ENCODE measurements at places on chromosomes 5 and 9.

DNA sequence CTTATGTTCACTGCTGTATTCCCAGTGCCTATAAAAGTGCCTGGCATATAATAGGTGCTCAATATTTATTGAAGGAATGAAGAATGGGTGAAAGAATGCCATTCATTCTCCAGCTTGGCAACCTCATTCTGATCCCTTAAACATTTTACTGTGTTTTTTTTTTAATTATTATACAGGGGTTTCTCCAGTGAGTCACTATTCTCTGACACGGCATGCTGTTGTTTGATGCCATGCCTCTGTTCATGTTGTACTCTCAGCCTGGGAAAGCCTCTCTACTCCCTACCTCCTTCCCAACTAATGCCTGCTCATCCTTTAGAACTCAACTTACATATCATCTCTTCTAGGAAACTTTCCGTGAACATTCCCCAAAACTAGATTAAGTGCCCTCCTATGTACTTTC, 70.2 kb upstream of the PHF24 start:
- no peak for DNase-seq

DNA sequence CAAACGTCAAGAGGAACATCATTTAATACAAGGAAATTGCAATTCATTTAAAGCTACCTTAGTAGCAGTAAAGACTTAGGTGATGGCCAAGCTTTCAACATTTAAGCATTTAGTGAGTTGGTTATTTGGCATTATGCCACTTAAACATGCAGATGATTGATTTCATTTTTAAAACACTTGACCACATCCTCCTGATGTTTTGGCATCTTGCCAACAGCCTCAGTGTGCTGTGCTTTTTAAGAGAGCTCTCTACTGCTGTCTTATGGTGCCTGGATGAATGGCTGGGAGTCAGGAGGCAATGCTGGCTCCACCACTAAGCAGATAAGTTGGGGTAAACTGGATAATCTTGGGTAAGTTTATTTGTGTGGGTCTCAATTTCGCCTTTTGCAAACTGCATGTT, 364.5 kb downstream of the MAN2A1 start:
- DNase-seq, result peak; percentile 57

DNA sequence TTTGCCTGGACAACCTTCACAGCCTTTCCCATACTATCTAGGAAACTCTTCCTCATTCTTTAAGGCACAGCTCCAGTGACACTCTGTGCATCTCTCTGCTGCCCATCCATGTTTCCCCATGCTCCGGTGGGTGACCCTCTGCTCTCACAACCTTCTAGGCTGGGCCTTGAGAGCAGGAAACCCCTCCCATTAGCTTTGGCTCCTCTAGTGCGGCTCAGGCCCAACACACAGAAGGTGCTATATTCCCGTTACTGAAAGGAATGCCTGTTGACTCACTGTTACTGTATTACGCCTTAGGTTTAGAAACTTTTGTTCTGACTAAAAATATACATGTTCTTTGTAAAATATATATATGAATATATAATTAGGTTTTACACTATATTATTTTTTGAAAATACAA, 8.1 kb upstream of the CCL28 start:
- no peak for DNase-seq

GRCh38 chr9:78001946-78002731, 29.5 kb downstream of the GNAQ start:
- no peak for DNase-seq

- peak; percentile 17 for DNase-seq
Observed at GRCh38 chr5:139374909-139375308, 8.2 kb downstream of the SLC23A1 start.
